Activated naive CD8-positive, alpha-beta T cell treated with anti-CD3 and anti-CD28 coated beads, Interleukin-2, amount 10 ng/mL, durations not matched to agents 7 days and 5 days (primary cell): ENCODE measurements at places on chromosomes 1 and 21. TPM values are rescaled to one million over a fixed set of nuclear protein-coding genes. Genes with fewer than 3 reads are reported as not detected.
A peak's percentile ranks its signal among the peaks of the same experiment; 100 is the strongest.

DNA sequence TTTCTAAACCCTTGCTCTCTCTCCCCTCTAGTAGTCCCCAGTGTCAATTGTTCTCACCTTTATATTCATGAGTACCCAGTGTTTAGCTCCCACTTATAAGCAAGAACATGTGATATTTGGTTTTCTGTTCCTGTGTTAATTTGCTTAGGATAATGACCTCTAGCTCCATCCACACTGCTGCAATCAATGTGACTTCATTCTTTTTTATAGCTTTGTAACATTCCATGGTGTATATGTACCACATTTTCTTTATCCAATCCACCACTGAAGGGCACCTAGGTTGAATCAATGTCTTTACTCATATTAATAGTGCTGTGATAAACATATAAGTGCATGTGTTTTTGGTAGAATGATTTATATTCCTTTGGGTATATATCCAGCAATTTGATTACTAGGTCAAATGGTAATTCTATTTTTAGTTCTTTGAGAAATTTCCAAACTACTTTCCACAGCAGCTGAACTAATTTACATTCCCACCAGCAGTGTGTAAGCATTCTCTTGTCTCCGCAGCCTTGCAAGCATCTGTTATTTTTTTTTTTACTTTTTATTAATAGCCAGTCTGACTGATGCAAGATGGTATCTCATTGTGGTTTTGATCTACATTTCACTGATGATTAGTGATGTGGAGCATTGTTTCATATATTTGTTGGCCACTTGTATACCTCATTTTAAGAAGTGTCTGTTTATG, 277.8 kb downstream of the LTN1 start:
- no peaks in the 10 kb centered on the region for H3K27me3 ChIP-seq
- H3K4me3 ChIP-seq = no peak overlapping the region

The LAMC2 gene
- total RNA-seq = not detected

DNA sequence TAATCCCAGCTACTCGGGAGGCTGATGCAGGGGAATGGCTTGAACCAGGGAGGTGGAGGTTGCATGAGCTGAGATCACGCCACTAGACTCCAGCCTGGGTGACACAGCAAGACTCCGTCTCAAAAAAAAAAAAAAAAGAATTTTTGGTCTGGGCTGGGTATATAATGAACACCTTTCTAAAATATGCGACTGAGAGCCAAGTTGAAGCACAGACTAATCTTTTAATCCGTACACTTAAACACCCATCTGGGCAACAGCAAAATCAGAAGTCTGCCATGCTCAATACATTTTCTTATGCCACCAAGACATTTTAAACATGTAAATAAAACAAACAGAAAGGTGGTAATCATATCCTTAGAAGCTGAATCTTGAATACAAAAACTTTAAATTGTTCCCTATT, 31.6 kb upstream of the ABCB10 start:
- H3K27me3 ChIP-seq = no peaks in the 10 kb centered on the region
- H3K4me3 ChIP-seq = no peak overlapping the region
- no peaks in the 10 kb centered on the region for H3K4me1 ChIP-seq
- no peak overlapping the region for H3K27ac ChIP-seq
- no peak for DNase-seq
- H3K36me3 ChIP-seq = peaks cover 3% of the 10 kb centered on the region

GRCh38 chr1:23421753-23422240, 2.8 kb downstream of the TCEA3 start:
- DNase-seq = no peak
- peaks cover 11% of the 10 kb centered on the region for H3K27me3 ChIP-seq
- peak overlapping the region; percentile 88 for H3K4me3 ChIP-seq
- H3K27ac ChIP-seq = peak overlapping the region; percentile 89
- peaks cover 5% of the 10 kb centered on the region for H3K36me3 ChIP-seq
- peaks cover 28% of the 10 kb centered on the region for H3K4me1 ChIP-seq

- no peak for DNase-seq
- H3K4me1 ChIP-seq = peaks cover 20% of the 10 kb centered on the region
- peaks cover 5% of the 10 kb centered on the region for H3K27me3 ChIP-seq
- peak overlapping the region; percentile 93 for H3K4me3 ChIP-seq
- no peak overlapping the region for H3K27ac ChIP-seq
These were observed 163.4 kb downstream of the RUNX1 start for GRCh38 chr21:34885626-34886239.

DNA sequence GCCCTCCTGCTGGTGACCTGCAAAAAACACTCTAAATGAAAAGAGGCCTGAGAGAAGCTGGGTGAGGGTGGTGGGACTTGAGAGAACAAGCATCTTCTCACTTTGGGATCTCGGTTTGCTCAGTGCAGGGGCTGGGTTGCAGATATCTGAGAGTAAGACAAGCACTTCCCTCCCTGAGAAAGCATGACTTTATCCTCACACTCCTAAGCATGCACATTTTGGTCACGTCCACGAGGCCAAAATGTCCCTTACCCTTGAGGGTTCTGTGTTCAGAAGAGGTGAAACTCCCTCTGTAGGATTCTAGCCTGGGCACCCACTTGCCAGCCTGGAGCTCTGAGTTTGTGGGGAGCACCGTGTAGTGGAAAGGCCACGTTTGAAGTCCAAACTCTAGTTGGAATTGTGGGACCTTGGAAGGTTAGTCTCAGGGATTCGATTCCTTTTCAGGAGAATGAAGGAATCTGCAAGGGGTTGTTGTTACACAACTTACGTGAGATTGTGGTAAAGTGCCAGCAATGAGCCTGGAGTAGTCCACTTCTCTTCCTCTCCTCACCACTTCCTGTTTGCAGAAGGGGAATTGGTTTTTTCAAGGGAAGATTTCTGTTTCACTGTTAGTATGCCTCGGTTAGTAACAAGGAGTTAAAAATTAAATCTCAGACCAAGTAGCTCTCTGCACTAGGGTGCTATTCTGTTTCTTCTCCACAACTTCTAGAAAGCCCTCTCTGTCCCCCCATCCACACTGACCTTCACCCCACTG, 3.0 kb downstream of the FCAMR start:
- peaks cover 43% of the 10 kb centered on the region for H3K4me1 ChIP-seq
- no peaks in the 10 kb centered on the region for H3K36me3 ChIP-seq
- H3K4me3 ChIP-seq = peak overlapping the region; percentile 78
- DNase-seq = no peak
- H3K27ac ChIP-seq = peak overlapping the region; percentile 80

The TMEM269 gene
- total RNA-seq = 0.22 TPM

- H3K4me3 ChIP-seq = no peak overlapping the region
- H3K27me3 ChIP-seq = peaks cover 10% of the 10 kb centered on the region
- no peak overlapping the region for H3K27ac ChIP-seq
- DNase-seq = no peak
- H3K4me1 ChIP-seq = no peaks in the 10 kb centered on the region
These were observed 32.6 kb downstream of the OR2G3 start for GRCh38 chr1:247638011-247638410.

GRCh38 chr1:202713110-202713509, 2.9 kb upstream of the SYT2 start:
- H3K4me3 ChIP-seq = no peak overlapping the region
- no peak overlapping the region for H3K27ac ChIP-seq
- H3K36me3 ChIP-seq = no peaks in the 10 kb centered on the region
- H3K4me1 ChIP-seq = peaks cover 2% of the 10 kb centered on the region
- H3K27me3 ChIP-seq = peaks cover 71% of the 10 kb centered on the region
- DNase-seq = no peak

- no peak overlapping the region for H3K4me3 ChIP-seq
- peaks cover 6% of the 10 kb centered on the region for H3K27me3 ChIP-seq
- H3K36me3 ChIP-seq = no peaks in the 10 kb centered on the region
- H3K4me1 ChIP-seq = peaks cover 12% of the 10 kb centered on the region
- H3K27ac ChIP-seq = no peak overlapping the region
These were observed 6.9 kb downstream of the TFF3 start for GRCh38 chr21:42308161-42308913.

GRCh38 chr1:182649041-182649440, 35.3 kb downstream of the RGS8 start:
- no peaks in the 10 kb centered on the region for H3K36me3 ChIP-seq
- H3K4me3 ChIP-seq = no peak overlapping the region
- H3K27ac ChIP-seq = no peak overlapping the region

DNA sequence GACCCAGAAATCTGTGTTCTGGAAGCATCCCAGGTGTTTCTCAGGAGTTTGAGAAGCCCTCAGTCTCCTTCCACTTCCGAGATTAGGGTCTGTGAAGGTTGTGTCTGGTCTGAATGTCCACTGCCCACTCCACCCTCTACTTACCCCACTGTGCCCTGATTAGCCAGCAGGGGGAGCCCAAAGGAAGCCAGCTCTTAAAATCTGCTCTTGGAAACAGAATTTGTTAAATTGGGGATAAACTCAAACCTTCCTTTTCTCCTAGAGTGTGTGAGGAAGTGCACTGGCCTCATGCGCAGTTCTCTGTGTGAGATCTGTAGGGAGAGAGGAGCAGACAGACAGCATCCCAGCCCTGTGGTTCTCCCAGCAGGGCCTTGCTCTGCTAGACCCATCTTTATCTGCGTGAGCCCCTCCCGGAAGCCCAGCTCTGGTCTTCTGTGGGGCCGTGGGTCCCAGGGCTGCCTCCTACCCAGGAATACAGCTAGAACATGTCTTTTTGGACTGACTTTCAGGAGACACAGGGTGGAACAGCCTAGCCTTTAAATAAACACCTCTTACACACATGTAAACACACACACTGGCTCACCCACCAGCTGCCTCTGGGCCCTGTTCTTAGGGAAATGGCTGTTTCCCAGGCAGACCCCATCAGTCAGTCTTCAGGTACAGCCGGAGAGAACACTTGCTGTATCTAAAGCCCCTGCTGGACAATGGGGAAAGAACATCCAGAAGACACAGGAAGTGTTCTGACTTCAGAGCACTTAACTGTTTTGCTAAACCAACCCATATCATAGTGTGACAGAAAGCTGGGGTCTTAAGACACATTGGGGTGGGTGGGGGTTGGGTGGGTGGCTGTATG, 52.2 kb downstream of the SMYD2 start:
- no peaks in the 10 kb centered on the region for H3K27me3 ChIP-seq
- H3K4me3 ChIP-seq = no peak overlapping the region
- H3K27ac ChIP-seq = peak overlapping the region; percentile 56
- peaks cover 7% of the 10 kb centered on the region for H3K36me3 ChIP-seq
- peak; percentile 51 for DNase-seq

The IL6R gene
- total RNA-seq = 6.3 TPM

- H3K27me3 ChIP-seq = peaks cover 28% of the 10 kb centered on the region
- DNase-seq = no peak
- H3K36me3 ChIP-seq = peaks cover 2% of the 10 kb centered on the region
- peaks cover 5% of the 10 kb centered on the region for H3K4me1 ChIP-seq
- H3K4me3 ChIP-seq = no peak overlapping the region
These were observed 6.0 kb downstream of the NFIA start for GRCh38 chr1:61088163-61088974.

DNA sequence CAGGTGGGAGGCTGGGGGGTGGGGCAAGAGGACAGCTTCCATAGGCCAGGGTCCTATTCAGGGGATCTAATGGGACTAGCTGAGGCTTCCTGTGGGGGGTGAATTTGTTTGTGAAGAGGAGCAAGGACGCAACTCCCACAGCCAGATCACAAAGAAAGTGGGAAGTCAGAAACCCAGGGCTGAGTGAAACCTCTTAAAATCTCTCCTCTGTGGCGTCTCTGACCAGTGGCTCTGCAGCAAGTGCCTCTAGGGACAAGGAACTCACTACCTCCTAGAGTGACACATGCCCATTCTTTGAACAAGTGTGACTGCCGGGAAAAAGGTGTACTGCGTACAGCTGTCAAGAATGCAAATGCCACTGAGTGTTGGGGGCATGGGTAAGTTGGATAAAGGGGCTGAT, 187.9 kb downstream of the HIVEP3 start:
- no peak overlapping the region for H3K4me3 ChIP-seq
- H3K27me3 ChIP-seq = peaks cover 4% of the 10 kb centered on the region
- peaks cover 29% of the 10 kb centered on the region for H3K4me1 ChIP-seq
- no peaks in the 10 kb centered on the region for H3K36me3 ChIP-seq

GRCh38 chr1:200866521-200866920, 6.3 kb upstream of the GPR25 start:
- H3K27ac ChIP-seq = no peak overlapping the region
- peak overlapping the region; percentile 10 for H3K4me3 ChIP-seq
- H3K4me1 ChIP-seq = peaks cover 34% of the 10 kb centered on the region
- H3K27me3 ChIP-seq = peaks cover 8% of the 10 kb centered on the region
- H3K36me3 ChIP-seq = no peaks in the 10 kb centered on the region

The MYBPH gene
- total RNA-seq = not detected

DNA sequence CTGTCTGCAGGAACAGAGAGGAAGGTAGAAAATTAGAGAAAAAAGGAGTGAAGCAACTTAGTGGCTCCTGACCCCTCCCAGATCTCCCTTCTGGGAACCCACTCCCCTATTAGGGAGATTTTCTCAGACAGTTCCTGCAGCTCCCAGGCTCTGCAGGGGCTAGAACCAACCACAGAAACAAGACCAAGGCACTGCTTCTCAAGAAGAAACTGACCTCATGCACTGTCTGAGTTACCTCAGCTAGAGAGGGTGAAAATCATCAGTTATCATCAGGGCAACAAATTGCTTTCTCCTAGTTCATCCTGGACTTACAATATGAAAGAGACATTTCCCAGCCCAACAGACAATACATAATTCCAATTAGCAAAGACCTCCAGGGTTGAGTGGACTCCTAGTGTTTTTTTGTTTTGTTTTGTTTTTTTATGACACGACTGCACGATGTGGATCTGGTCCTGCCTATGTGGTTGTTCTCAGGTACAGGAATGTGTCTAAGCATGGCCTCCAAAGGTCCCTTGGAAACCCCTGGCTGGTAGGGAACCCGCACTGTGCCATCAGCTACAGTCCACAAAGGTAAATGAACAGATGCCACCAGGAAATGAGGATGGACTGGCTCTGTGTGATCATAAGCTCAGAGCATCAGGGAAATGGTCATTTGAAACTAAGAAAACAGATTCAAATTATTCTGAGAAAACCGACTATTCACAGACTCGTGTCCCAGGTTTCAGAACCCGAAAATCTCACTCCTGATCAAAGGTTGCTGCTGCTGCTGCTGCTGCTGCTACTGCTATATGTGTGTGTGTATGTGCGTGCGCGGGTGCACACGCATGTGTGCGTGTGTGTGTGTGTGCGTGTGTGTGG, 65.3 kb downstream of the LAMC2 start:
- no peak overlapping the region for H3K27ac ChIP-seq
- H3K4me1 ChIP-seq = peaks cover 6% of the 10 kb centered on the region
- peaks cover 12% of the 10 kb centered on the region for H3K27me3 ChIP-seq

The IGSF3 gene
- total RNA-seq = 0.06 TPM

The KPNA6 gene
- total RNA-seq = 69.8 TPM

DNA sequence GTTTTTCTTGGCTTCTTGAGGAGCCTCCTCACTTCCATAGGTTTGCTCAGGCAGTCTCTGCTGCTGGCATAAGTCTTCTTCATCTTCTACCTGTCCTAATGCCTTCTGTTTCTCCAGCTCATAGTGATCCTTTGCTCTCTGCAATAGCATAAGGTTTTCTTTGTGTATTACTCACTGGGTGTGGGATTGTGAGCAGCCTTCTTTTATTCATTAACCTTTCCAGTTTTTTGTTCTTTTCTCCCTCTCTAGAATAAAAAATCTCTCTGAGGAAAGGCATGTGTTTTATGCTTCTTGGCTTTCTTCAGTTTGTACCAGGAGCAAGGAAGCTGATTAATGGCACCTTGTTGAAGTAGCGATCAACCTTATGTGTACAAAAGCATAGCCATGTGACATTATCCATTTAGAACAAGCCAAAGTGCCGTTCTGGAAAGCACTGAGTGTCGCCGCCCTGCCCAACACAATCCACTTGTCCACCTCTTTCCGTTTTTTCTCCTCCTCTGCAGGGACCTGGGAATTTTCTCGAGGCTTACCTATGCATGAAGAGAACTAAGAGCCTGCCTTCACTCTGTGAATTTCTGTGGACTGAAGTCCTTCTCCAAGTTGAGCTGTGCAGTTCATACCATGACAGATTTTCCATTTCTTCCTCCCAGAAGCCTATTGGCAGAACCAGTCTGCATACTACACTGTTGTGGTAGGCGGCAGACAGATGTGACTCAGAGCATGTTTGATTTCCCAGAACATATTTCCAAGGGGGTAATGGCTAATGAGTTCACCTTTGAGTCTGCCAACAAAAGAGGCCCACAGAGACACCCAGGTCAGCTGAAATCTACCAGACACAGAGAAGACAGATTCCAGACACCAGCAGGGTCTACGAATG, 39.0 kb downstream of the DPT start:
- no peak overlapping the region for H3K4me3 ChIP-seq
- H3K27ac ChIP-seq = no peak overlapping the region
- no peaks in the 10 kb centered on the region for H3K36me3 ChIP-seq
- DNase-seq = no peak
